ENCODE measurements at places on chromosomes 3 and 15. TPM values are rescaled to one million over a fixed set of nuclear protein-coding genes. Genes with fewer than 3 reads are reported as not detected.

GRCh38 chr3:48682786-48683185, 2.9 kb downstream of the NCKIPSD start:
- no peak for DNase-seq

DNA sequence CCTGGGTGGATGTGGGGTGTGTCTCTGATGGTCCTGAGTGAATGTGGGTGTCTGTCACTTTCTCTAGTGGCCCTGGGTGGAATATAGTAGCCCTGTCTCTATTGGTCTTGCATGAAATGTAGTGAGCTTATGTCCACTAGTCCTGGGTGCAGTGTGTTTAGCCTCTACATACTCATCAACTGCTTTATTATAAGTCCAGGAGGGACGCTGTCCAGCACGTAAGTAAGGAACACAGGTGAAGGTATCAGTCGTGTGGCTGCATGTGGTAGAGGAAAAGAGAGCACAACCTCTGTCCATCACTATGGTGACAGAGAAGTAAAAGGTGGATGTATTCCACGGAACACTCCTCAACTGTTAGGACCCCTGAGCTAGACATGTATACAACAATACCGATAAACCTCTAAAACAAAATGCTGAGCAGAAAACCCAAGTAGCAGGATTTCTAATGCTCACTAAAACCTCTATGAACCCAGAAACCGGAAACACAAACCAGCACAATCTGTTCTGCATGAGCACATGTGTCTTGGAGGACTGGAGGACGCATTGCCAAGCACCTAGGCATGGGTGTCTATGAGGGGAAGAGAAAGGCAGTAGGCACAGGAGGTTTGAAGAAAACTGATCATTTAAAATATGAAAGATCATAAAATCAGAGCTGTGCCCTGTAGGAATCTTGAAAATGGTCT, 11.0 kb downstream of the LTF start:
- no peak for DNase-seq

- DNase-seq = no peak
Measured at GRCh38 chr3:154193000-154193615, 71.9 kb downstream of the ARHGEF26 start.

The MITF gene
- 62.0 TPM for total RNA-seq
